ENCODE measurements at places on chromosomes 12 and 14.

- DNase-seq, result peak; percentile 85
Measured at GRCh38 chr12:106248312-106248845, 559 bp upstream of the CKAP4 start.

DNA sequence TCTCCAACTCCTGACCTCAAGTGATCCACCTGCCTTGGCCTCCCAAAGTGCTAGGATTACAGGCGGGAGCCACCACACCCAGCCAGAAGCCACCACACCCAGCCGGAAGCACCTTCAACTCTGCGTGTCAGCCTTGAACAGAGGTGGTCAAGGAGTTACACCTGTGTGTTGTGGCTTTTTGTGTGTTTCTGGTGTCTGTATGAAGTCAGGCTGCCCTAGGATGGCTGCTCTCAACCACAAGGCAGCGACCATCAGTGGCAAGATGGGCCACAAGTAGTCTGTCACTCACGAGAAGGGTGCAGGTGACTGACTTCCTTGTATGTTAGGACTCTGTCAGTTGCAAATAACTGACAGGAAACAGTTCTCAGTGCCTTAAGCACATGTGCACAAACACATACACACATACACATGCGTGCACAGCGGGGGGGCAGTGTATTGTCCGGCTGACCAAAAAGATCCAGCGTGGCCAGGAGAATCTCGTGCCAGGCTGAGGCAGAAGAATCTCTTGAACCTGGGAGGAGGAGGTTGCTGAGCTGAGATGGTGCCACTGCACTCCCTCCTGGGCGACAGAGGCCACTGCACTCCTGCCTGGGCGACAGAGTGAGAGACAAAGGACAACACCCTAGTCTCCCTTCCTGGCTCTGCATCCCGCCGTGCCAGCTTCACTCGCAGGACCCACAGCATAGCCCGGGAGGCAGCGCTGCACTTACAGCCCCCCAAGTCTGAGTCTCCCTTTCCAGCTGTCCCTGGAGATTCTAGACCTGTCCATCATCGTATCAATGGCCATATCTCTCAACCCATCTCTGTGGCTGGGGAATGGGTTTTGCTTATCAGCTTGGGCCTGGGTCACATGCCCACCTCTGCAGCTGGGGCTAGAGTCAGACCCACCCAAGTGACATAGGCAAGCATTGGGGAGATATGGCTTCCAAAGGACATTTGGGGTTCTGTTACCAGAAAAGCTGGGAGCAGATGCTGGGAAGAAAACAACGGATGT is 13.7 kb downstream of the P2RX4 start:
- DNase-seq, result no peak

GRCh38 chr12:10557766-10558165 is 52.1 kb downstream of the EIF2S3B start:
- DNase-seq, result no peak

DNA sequence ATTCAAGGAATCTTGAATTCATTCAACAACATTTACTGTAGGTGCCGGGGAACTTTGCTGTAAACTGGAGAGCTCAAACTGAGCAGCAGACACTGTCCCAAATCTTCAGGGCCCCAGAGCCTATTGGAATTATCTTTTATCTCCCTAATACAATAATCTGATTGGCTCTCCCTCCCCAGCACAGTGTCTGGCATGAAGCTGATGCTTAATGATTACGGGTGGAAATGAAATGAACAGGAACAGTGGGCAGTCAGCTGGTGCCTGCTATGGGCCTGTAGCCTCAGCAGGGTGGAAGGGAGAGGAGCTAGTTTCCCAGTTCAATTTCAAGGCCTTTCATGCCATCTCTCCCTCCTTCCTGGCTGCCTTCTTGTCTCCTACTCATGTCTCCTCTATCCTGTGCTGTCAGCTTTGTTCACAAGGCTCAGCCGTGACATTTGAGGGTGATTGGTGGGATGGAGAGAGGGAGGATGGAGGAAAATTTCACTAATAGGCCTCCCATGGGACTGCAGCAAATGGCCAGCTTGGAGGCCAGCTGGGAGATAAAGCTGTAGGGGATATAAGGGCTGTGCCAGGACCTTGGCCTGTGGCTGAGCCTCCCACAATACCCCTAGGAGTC is 4.3 kb upstream of the RAPGEF3 start:
- DNase-seq, result no peak

GRCh38 chr14:67680121-67680602 is 5.7 kb upstream of the VTI1B start:
- no peak for DNase-seq

GRCh38 chr12:2739832-2740641 is 54.7 kb upstream of the FKBP4 start:
- no peak for DNase-seq

- DNase-seq, result no peak
Measured at GRCh38 chr12:608921-609320, 54.3 kb downstream of the NINJ2 start.

GRCh38 chr14:29847056-29847380 is 80.6 kb downstream of the PRKD1 start:
- DNase-seq, result no peak

DNA sequence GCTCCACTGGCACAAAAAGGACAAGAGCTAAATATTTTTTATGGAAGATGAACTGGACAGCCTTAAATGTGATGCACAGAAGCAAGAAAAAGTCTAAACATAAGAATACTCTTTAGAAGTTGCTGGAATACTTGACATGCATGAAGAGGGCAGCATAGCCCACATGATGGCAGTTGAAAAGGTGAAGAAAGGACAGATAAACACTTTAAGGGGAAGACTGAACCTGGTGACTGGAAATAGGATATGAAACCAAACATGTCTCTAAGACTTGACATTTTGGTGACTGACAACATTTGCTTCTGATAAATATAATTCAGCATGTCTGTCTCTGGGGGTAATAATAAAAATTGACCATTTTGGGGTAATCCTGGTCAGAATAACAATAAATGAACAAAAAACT is 273.1 kb downstream of the CCDC91 start:
- no peak for DNase-seq

All from cardiac septum (tissue), 1 donor.